ENCODE measurements at places on chromosomes 7 and 10.

DNA sequence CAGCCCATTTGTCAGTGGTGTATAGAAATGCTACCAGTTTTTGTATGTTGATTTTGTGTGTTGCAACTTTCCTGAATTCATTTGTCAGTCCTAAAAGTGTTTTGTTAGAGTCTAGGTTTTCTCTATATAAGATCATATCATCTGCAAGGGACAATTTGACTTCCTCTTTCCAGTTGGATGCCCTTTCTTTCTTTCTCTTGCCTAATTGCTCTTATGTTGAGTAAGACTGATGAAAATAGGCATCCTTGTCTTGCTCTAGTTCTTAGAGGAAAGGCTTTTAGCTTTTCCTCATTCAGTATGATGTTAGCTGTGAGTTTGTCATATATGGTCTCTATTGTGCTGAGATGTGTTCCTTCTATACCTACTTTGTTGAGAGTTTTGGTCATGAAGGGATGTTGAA, 161.7 kb upstream of the TPK1 start:
- no peak for DNase-seq

GRCh38 chr7:22116451-22117030, 170.8 kb upstream of the CDCA7L start:
- DNase-seq, result no peak

DNA sequence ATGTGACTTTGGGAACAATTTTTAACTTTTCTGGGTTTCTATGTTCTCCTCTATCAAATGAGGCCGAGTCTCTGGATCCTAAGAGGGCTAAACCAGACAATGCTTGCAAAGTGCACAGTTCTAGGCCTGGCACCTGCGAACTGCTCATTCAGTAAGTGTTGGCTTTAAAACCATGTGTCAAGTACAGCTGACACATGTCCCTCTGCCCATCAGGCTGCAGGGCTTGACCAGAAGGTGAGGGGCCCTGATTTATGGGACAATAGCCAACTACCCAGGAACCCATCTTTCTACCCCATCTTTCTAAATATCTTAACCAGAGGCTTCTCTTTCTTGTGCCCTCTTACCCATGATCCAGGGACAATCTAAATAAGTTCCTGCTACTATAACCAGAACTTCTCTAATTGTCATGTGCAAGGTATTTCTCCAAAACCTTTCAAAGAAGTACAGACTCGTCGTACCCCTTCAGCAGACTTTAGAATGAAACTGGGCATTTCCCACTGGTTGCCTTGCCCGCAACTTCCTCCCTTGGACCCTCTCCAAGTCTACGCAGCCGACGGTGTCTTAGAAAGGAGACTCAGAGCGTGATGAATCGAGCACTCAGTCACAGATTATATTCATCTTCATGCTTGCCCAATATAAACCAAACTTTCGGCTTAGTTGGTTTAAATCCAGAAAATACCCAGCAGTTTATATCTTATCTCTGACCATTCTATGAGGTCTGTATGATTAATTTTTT, 69.8 kb upstream of the STEAP1B start:
- no peak for DNase-seq

DNA sequence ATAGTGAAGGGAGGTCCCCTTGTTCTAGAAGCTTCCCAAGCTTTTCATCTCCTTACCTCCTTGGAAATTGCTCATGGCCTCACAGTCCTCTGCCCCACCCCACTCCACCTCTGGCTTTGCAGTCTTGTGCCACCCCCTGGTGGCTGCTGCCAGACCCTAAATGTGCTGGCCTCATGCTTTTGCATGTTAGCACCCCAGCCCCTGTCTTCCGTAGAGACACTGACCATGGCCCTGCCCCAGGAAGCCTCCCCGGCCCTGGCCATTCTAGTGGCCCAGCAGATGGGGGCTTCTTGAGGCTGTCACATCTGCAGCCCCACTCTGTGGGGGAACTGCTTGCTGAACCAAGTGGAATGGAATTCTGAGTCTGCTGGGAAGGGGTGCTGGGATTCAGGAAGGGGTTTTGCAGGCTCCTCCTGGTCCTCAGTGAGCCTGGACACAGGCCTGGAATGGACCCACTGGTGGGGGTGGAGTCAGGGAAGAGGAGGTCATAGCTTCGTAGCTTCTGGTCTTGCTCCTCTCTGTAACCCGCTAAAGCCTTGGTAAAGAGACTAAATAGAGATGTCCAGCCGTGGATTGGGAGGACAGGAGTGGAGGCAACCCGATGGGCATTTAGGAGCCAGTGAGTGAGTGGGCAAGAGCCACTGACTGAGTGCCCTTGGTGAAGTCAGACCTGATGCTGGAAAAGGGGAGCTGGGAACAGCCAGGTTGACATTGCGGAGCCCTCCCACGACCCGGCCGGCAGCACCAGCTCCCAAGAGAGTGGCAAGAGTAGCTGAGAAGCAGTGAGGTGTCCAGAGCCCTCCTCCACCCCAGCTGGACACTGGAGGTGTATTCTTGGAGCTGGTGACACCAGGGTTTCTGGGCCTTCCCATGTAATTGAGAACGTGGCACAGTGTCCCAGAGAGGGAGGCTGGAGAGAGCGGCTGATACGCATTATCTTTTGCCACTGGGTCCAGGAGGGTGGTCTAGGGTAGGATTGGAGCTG, 20.9 kb downstream of the RAMP3 start:
- DNase-seq, result no peak

DNA sequence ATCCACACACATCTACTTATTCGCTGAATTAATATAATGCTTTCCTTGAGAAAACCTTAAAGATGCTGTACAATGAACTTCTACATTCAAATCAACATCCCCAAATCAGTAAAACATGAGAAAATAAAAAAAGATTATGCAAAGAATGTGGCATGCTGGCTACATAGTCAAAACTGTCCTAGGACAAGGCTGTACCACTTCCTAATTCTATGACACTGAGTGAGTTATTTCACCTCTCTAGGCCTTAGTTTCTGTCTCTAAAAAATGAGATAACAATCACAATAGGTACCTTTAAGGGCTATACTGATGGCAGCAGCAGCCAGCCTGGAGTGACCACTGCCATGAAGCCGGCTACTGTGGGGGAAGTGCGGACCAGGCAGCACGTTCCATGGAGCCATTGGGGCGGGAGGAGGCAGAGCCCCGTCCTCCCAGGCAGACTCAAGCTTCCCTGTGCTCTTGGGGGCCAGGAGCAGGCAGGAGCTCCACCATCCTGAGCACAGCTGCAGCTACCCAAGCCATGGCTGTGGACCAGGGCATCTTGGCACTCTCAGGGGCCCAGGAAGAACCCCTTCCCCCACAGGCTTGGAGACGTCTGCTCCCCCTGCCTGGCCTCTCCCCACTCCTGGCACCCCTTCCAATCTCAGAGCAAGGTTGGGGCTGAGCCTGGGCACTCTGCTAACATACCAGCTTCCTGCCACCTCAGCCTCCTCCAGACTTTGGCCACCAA, 110.2 kb downstream of the ELAPOR2 start:
- DNase-seq, result no peak

- no peak for DNase-seq
Measured at GRCh38 chr7:33040803-33041516, 21.6 kb downstream of the NT5C3A start.

- DNase-seq, result no peak
Measured at GRCh38 chr7:104938741-104939390, 75.1 kb upstream of the KMT2E start.

- DNase-seq, result no peak
Measured at GRCh38 chr7:147700702-147701101, 889.9 kb upstream of the C7orf33 start.
